GM12878 (cell line): ENCODE measurements at places on chromosomes 11 and 22.

GRCh38 chr11:3037040-3037944 lies 19.9 kb downstream of the CARS1 start:
- no peaks in the 10 kb centered on the region for H3K27me3 ChIP-seq
- peak overlapping the region; percentile 69 for H3K27ac ChIP-seq
- DNase-seq = no peak
- H3K4me1 ChIP-seq = peaks cover 29% of the 10 kb centered on the region
- H3K4me3 ChIP-seq = no peak overlapping the region

GRCh38 chr11:32087597-32087996 lies 3.3 kb upstream of the RCN1 start:
- no peak for DNase-seq
- H3K36me3 ChIP-seq = no peaks in the 10 kb centered on the region
- H3K27me3 ChIP-seq = no peaks in the 10 kb centered on the region
- no peak overlapping the region for H3K4me3 ChIP-seq
- H3K27ac ChIP-seq = peak overlapping the region; percentile 69; the same call in 1 of the 2 replicates

- H3K27me3 ChIP-seq = no peaks in the 10 kb centered on the region
- DNase-seq = no peak
- no peak overlapping the region for H3K27ac ChIP-seq
- no peak overlapping the region for H3K4me3 ChIP-seq
These were observed 59.8 kb downstream of the CEP57 start for GRCh38 chr11:95850137-95850536.

DNA sequence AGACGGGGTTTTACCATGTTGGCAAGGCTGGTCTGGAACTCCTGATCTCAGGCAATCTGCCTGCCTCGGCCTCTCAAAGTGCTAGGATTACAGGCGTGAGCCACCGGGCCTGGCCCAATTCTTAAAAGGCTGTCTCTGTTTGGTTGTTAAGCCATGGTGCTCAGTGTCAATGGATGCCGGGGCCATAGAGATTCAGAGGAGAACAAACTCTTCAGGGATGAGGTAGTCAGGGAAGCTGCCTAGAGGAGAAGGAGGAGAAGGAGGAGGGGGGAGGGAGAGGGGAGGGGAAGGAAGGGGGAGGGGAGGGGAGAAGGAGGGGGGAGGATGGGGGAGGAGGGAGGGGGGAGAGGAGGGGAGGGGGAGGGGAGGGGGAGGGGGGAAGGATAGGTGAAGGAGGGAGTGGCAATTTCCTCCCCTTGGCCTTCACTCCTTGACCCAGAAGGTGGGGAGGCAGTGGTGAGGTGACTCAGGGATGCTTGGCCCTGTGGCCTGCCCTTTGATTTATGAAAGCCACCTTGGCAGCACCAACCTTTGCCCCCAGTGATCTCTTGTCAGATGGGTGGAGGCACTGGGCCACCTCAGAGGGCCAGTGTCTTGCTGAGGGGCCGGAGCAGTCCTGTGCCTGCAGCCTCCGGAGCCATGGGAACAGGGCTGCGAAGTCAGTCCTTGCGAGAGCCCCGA lies at the start of gene C11orf86:
Gene C11orf86, plus strand, starts transcription at position 581 of the 681 bp plus-strand sequence. Its CDS starts 59 bp downstream, at position 640.
- no peaks in the 10 kb centered on the region for H3K36me3 ChIP-seq
- H3K27me3 ChIP-seq = no peaks in the 10 kb centered on the region; the same call in 1 of the 2 replicates
- no peaks in the 10 kb centered on the region for H3K4me1 ChIP-seq
- H3K27ac ChIP-seq = no peak within 1 kb of the TSS

DNA sequence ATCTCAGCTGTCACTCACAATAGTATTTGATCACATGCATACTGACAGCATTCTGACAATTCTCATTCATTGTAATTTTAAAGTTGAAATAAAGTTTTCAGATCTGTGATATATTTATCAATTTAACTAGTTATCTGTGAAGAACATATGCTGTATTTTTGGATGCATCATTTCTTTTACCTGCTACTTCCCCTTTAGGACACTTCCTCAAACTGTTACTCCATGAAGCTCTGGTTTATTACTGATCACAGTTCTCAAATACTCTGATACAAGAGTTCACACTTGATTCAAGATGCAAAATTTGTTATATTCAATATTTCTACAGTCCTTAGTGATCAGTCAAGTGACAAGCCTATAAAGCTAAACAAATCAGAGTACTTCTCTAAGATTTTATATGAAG lies 1655.2 kb downstream of the LRRC4C start:
- no peak overlapping the region for H3K4me3 ChIP-seq
- H3K36me3 ChIP-seq = no peaks in the 10 kb centered on the region
- no peak for DNase-seq

- DNase-seq = no peak
- H3K4me1 ChIP-seq = no peaks in the 10 kb centered on the region
- H3K27me3 ChIP-seq = no peaks in the 10 kb centered on the region
These were observed 16.5 kb downstream of the NCAM1 start for GRCh38 chr11:112977755-112978154.

DNA sequence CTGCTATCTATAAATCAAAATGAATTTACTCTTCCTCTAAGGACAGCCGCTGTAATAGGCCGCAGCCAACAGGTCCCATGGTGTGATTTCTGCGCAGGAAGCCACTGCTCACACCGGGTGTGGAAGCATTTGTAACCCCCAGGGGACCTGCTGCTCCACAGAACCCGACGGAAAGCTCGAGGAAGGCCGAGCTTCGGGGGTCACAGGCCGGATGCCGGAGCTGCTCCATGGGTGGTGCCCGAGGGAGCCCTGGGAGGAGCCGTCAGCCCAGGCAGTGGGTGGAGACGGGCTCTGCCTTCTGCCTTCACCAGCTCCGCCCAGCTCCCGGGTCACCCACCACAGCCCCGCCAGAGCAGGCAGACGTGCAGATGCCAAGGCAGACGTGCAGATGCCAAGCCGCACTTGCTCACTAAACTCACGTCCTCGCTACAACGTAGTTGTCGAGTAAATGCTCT lies 63.5 kb downstream of the BRD1 start:
- no peaks in the 10 kb centered on the region for H3K27me3 ChIP-seq
- no peak overlapping the region for H3K27ac ChIP-seq
- H3K4me1 ChIP-seq = peaks cover 16% of the 10 kb centered on the region
- DNase-seq = no peak

GRCh38 chr22:24706732-24707469 lies 67.6 kb downstream of the PIWIL3 start:
- no peaks in the 10 kb centered on the region for H3K36me3 ChIP-seq
- H3K4me1 ChIP-seq = no peaks in the 10 kb centered on the region
- H3K4me3 ChIP-seq = no peak overlapping the region
- peaks cover 2% of the 10 kb centered on the region; the same call in 1 of the 2 replicates for H3K27me3 ChIP-seq
- DNase-seq = no peak

DNA sequence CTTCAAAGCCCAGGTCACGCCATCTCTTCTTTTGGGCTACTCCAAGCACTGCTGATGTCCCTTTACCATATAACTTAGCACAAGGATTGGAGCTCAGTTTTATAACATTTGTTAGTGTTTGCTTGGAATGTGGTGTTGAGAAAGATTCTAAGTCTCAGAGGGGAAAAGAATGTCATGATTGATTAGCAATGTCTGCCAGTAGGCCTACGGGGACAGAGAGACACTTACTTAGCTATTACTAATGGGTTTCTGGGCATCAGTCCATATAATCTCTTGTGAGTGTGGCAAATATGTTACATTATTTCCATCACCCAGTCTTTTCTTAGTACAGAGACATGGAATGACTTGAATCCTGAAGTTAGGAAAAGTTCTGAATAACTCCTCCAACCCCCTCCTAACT lies 75.4 kb upstream of the FSHB start:
- no peak for DNase-seq
- H3K27me3 ChIP-seq = no peaks in the 10 kb centered on the region; the same call in 1 of the 2 replicates
- H3K36me3 ChIP-seq = no peaks in the 10 kb centered on the region
- H3K4me1 ChIP-seq = no peaks in the 10 kb centered on the region

GRCh38 chr11:7057641-7058040 lies 31.2 kb upstream of the RBMXL2 start:
- H3K4me1 ChIP-seq = no peaks in the 10 kb centered on the region
- H3K4me3 ChIP-seq = no peak overlapping the region
- H3K27me3 ChIP-seq = no peaks in the 10 kb centered on the region
- DNase-seq = no peak

- no peaks in the 10 kb centered on the region for H3K27me3 ChIP-seq
- H3K4me1 ChIP-seq = no peaks in the 10 kb centered on the region; the same call in 1 of the 2 replicates
- no peak overlapping the region for H3K4me3 ChIP-seq
- H3K27ac ChIP-seq = no peak overlapping the region
- H3K36me3 ChIP-seq = no peaks in the 10 kb centered on the region; the same call in 1 of the 2 replicates
These were observed 961 bp downstream of the SUSD2 start for GRCh38 chr22:24181996-24182899.

DNA sequence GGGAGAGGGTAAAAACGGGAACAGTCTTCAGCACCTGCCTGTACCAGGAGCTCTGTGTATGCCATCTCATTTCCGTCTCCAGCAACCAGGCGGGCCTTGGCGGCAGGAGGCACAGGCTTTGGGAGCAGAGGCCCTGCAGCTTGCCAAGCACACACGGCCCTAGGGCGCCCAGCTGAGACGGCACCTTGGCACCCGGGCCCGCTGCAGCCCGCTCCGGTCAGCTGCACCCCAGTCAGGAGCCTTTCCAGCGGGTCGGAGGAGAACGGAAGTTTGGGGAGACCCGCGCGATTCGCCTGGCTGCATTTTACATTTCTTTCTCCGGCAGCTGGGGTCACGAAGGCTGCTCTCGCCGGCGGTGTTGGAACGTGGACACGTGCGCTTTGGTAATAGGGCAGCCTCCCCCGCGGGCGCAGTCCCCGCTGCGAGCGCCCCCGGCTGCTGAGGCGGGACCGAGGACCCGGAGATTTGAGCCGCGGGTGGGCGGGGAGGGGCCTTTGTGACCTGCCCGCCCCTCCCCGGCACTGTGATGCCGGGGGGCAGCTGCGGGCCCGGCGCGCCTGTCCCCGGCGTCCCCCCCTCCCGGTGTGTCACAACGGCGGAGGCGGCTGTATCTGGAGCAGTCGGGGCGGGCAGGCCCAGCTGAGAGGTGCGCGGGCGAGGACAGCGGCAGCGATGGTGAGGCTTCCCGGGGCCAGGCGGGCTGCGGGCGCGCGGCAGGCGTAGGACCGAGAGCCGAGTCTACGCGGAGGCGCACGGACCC lies at the start of gene TUBA8:
Gene TUBA8, plus strand, starts transcription at position 616 of the 760 bp plus-strand sequence. Its CDS starts 57 bp downstream, at position 673.
- H3K36me3 ChIP-seq = no peaks in the 10 kb centered on the region
- no peak for DNase-seq
- H3K4me3 ChIP-seq = peak within 1 kb of the TSS; percentile 65
- peak within 1 kb of the TSS; percentile 67 for H3K27ac ChIP-seq
- H3K27me3 ChIP-seq = no peaks in the 10 kb centered on the region

GRCh38 chr11:95364324-95365295 lies 133.6 kb upstream of the SESN3 start:
- H3K27ac ChIP-seq = no peak overlapping the region
- H3K27me3 ChIP-seq = no peaks in the 10 kb centered on the region
- no peak for DNase-seq
- no peaks in the 10 kb centered on the region for H3K4me1 ChIP-seq
- H3K4me3 ChIP-seq = no peak overlapping the region

- peaks cover 12% of the 10 kb centered on the region for H3K27me3 ChIP-seq
- no peaks in the 10 kb centered on the region for H3K36me3 ChIP-seq
- no peak for DNase-seq
- no peak overlapping the region for H3K27ac ChIP-seq
These were observed 2.0 kb downstream of the FAM83F start for GRCh38 chr22:39996732-39997131.

DNA sequence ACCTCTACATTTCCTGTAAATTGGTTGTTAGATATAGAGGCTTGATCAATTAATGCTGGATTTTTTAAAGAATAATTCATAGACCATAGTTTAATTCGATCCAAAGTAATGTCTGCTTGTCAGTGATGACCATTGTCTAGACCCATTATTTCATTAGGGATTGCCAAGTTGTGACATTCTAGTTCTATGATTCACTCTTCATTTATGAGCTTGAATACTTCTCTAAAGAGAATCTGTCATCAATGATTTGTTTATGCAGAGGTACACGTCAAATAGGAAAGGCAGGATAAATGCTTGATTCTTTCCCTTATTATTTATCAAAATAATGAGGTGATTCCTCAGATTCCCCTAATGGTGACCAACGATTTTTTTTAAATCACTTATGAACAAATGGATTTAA lies 24.0 kb upstream of the ROBO3 start:
- no peaks in the 10 kb centered on the region for H3K4me1 ChIP-seq
- no peak overlapping the region for H3K27ac ChIP-seq
- peaks cover 34% of the 10 kb centered on the region for H3K27me3 ChIP-seq
- no peaks in the 10 kb centered on the region for H3K36me3 ChIP-seq

DNA sequence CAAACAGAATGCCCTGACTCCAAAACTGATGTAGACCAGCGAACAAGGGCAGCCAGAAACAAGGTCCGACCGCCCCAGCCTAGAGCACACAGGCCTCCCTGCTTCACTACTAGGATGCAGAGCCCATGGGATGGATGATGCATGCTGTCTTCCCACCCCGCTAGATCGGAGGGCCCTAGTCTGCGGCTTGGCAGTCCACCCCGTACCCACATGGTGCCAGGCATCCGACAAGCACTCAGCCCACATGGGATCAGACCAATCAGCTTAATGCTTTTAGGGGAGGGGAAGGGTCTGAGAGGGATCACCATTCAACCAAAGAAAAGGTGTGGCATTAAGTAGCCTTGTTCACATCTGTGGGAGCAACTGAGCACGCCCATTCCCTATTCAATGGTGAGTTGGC lies 30.6 kb downstream of the PISD start:
- H3K27me3 ChIP-seq = no peaks in the 10 kb centered on the region
- H3K27ac ChIP-seq = peak overlapping the region; percentile 83
- H3K36me3 ChIP-seq = peaks cover 4% of the 10 kb centered on the region; the same call in 1 of the 2 replicates
- peaks cover 43% of the 10 kb centered on the region for H3K4me1 ChIP-seq

- H3K36me3 ChIP-seq = no peaks in the 10 kb centered on the region
- no peak overlapping the region for H3K4me3 ChIP-seq
- peak; percentile 40 for DNase-seq
- H3K4me1 ChIP-seq = peaks cover 3% of the 10 kb centered on the region
These were observed 5.5 kb downstream of the TTC28 start for GRCh38 chr22:28674121-28674563.

DNA sequence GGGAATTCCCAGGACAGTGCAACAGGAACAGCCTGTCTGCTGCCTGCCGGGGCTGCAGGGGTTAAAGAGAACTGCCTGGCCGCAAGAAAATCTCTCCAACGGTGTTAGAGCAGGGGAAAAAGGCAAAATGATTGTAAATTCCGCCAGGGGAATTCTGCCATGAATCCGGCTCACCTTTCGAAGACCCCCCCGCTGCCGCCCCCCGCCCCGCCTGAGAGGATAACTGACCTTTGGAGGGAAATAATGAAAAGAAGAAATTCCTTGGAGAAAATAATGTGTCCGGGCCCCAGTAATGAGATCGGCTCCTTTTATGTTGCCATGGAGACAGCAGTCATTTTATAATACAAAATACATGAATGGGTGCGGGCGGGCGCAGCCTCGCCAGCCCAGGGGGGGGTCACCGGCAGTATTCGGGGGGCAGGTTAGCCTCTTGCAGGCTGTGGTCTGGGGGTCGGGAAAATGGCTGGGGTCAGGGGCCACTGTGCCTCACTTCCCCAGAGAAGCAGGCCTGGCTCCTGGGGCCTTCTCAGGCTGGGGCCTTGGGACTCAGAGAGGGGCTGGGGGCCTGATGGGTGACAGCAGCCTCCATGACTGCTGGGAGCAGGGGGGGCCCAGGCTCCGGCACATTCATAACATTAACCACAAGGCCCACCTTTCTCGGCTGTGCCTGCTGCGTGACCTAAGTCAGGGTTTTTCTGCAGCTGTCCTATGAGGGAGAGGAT lies 228.1 kb downstream of the MN1 start:
- H3K27ac ChIP-seq = no peak overlapping the region
- no peak for DNase-seq
- H3K4me3 ChIP-seq = no peak overlapping the region
- no peaks in the 10 kb centered on the region for H3K36me3 ChIP-seq
- no peaks in the 10 kb centered on the region for H3K4me1 ChIP-seq
- no peaks in the 10 kb centered on the region for H3K27me3 ChIP-seq

GRCh38 chr11:97786961-97787360 lies 1233.8 kb upstream of the CNTN5 start:
- H3K36me3 ChIP-seq = no peaks in the 10 kb centered on the region
- no peak overlapping the region for H3K27ac ChIP-seq
- no peaks in the 10 kb centered on the region for H3K4me1 ChIP-seq
